NCI-H2227 treated with DMSO at 0.1 percent for 48 hours (cell line): ENCODE measurements at places on chromosomes 2 and 18.

- DNase-seq: no peak
Measured at GRCh38 chr2:238027591-238028415, 33.0 kb upstream of the SCLY start.

DNA sequence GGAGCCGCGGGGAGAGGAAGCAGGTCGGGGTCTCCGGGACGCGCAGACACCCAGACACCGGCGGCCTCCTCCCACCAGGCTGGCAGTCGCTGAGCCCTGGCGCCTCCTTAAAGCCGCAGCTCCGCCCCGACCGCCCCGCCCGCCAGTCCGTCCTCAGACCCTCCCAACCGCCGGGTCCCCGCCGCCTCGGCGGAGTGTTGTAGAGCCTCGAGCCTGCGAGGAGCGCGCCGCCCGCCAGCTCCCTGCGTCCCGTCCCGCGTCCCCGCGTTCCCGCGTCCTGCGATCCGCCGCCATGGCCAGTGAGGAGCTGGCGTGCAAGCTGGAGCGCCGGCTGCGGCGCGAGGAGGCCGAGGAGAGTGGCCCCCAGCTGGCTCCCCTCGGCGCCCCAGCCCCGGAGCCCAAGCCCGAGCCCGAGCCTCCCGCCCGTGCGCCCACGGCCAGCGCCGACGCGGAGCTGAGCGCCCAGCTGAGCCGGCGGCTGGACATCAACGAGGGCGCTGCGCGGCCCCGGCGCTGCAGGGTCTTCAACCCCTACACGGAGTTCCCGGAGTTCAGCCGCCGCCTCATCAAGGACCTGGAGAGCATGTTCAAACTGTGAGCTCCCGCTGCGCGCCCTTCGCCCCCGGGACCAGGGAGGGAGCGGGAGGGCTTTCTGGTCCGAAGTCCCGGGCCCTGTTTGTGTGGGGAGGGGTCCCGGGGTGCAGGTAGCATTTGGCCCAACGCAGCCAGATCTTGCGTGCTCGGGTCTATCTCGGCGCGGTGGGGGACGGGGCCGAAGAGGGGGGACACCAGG, at the start of gene EFHD1:
EFHD1 (plus strand) TSS at position 192 of the 793 bp plus-strand sequence; CDS start at position 293, 101 bp downstream.
- peak; percentile 77 for DNase-seq

DNA sequence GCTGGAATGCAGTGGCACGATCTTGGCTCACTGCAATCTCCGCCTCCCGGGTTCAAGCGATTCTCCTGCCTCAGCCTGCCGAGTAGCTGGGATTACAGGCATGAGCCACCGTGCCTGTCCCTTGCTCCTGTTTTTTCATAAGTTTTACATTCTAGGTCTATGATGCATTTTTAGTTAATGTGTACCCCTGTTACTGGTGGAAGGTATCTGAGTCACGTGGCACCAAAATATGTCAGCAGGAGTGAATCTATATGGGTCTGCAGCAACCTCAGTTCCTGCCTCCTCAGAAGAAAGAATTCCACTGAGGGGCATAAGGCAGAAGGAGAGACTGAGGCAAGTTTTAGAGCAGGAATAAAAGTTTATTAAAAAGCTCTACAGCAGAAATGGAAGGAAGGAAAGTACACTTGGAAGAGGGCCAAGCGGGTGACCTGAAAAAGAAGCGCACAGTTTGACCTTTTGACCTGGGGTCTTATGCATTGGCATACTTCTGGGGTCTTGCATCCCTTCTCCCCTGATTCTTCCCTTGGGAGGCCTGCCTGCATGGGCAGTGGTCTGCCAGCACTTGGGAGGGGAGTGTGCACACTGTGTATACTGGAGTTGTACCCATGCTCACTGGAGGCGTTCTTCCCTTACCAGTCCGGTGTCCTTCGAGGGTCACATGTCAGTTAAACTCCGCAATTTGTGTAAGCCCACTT, 1.1 kb upstream of the MFSD2B start:
- no peak for DNase-seq

DNA sequence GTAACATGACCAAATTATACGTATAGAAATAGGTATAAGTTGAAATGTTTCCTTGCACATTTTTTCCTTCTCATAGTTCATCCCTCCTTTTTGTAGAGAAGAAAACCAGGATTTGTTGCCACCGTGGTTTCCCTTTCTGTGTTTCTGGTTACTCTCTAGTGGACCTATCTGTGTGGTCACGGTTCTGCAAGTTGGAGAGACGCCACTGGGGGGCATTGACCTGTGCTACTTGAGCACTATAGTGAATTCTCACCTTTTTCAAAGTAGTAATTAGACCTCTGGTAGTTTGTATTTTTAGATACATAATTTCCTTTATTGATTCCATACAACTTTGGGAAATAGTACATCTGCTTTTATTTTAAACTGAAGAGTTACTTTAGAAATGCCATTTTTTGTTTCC, 444.8 kb downstream of the PTPRM start:
- DNase-seq: no peak

DNA sequence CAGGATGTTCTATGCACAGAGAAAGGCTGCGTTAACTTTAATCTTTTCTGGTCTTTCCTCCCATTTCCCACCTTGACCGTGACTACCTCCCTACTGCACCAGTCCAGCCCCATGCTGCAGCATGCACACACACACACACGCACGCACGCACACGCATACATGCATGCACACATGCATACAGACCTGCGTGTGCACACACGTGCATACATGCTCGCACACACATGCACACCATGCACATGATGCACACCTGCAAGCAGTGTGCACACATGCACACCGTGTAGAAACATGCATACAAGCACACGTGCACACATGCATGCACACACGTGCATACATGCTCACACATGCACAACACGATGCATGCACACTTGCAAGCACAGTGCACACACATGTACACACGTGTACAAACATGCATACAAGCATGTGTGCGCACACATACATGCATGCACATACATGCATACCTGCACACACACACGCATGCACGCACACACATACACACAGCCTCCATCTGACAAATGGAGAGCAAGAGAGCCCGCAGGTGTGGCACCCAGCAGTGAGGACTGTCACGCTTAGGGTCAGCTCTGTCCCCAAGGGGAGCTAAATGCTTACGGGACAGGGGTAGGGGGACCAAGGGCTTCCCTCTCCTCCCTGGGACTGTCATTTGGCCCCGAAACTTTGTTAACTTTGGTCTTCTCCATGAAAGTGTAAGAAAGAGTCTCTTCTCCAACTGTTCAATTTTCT, 18.2 kb downstream of the SNORC start:
- DNase-seq: no peak

- DNase-seq: no peak
Measured at GRCh38 chr2:218138047-218138446, 12.2 kb downstream of the CXCR2 start.

GRCh38 chr2:223083402-223084070, 31.5 kb downstream of the KCNE4 start:
- no peak for DNase-seq

GRCh38 chr2:26651799-26652198, 10.6 kb upstream of the CIB4 start:
- no peak for DNase-seq

DNA sequence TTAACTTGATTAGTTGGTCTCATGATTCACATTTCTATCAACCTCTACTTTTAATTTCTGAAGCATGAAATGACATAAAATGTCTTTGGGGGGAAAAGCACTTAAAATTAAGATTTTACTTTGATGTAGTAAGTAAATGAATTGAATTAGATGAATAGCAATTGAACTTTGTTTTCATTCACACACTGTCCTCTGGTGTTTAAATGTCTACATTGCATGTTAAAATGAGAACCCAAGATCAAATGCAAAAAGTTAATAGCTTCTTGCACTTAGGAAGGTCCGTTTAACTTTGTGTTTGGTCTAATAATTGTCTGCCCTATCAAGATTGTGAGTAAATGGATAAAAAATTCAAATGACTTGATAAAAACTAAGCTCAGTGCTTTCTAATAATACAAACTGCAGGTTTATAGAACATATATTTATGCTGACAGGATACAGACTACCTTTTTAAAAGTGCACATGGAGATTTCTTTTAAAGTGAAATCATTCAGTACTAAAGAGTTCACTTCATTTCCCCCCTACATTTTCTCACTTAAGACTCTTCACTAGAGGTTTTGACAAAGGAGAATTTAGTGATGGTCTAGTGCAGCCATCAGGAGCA, 156.2 kb upstream of the NABP1 start:
- DNase-seq: peak; percentile 26

DNA sequence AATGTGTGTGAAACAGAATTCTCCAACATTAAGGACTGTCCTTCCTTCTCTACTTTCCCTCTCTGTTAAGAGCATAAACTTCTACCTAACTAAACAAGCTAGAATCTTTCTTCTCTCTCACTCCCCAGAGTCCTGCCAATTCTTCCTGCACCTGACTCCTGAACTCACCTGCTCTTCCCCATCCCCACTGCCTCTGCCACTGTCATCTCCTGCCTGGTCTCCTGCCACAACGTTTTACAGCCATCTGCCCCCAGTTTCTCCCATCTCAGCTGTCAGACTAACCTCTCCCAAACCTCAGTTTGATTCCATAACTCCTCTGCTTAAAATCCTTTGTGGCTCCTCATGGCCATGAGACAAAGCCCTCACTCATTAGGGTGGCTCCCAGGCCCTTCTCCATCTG, 288.3 kb upstream of the FBXO11 start:
- no peak for DNase-seq
